ENCODE measurements at places on chromosomes 7 and 10.

DNA sequence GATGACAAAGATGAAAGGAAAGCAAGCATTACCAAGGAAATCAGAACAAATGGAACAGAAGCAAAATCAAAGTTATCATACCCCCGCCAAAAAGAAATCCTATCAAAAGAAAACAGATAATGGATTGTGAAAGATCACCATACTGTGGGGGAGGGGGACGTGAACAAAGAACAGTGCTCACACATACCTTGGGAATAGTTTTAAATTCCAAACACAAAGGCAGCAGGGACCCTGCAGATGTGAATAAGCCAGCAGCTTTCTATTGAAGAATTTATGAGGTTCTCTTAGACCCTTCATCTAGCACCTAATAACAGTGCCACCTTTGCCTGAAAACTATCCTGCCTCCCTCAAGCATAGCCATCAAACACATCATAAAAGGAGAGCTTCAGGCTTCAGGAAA lies 94.0 kb downstream of the AKR1D1 start:
- no peak for DNase-seq

- no peak for DNase-seq
These were observed 8.4 kb downstream of the ARHGAP21 start for GRCh38 chr10:24715246-24715769.

- DNase-seq, result no peak
These were observed 80.9 kb downstream of the FRMPD2 start for GRCh38 chr10:48193556-48193955.

DNA sequence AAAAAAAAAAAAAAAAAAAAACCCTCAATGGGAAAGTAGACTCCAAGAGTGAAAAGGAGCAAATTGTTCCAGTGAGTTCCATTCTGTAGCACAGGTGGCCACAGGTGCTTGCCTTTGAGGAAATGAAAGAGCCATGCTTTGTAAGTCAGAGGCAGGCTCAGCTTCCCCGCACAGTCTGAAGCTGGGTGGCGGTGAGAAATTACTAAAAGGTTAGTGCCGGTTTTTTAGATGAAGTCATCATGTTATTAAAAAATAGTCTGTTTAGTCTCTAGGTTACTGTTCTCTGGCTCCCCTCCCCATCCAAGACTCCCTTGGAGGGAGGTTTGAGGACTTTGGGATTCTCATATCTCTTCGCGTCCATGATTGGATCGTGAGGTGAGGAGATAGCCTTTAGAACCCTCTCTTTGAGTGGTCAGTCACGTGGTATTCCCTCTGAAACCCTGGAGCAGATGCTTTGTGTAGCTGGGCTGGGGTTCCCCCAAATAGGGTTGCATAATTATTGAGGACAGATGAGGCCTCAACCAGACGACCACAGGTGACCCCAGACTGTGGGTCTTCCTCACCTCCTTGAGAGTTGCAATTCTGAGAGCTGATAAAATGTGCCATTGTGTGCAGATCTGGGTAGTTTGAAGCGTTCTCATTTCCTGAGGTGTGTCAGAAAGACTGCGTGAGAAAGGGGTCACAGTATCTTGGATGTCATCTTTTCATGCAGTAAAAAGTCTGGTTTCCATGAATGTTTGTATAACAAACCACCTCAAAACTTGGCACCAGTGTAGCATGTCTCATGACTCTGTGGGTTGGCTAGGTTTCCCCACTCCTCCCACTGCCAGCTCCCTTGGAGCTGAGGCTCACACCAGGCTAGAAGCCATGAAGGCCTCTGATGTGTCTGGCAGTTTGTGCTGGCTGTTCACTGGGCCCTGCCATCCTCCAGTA lies 27.1 kb downstream of the OGDH start:
- DNase-seq, result peak; percentile 77

- DNase-seq, result no peak
These were observed 224.4 kb upstream of the GALNT17 start for GRCh38 chr7:70907259-70908247.

GRCh38 chr7:3272691-3273141 lies 28.3 kb upstream of the SDK1 start:
- DNase-seq, result no peak

- DNase-seq, result no peak
These were observed 980.1 kb downstream of the KCNMA1 start for GRCh38 chr10:76657337-76658012.

DNA sequence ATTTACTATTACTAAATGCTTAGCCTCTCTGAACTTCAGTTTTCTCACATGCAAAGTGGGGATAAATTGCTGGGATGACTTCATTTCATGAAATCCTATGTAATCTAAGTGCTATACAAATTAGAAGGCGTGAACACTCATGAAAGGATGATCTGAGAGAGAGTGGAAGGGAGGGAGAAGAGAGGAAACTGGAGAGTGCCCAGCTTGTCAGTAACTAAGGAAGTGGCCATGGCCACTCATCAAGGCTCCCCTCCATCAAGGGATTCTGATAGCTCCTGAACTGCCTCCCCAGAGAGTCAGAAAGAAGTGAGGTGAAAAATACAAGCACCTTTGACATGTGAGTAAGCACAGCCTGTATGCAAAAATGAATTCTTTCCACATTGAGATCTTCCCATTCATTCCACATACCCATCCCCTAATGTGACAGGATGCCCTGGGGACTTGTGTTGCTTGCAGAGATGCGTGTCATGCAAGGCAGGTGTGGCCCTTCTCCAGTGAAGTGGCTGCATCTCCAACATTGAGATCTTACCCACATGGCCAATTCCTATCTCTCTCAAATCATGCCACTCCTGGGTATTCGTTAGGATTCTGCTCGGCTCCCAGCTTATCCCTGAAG lies 76.5 kb upstream of the ITPRID1 start:
- DNase-seq, result no peak

DNA sequence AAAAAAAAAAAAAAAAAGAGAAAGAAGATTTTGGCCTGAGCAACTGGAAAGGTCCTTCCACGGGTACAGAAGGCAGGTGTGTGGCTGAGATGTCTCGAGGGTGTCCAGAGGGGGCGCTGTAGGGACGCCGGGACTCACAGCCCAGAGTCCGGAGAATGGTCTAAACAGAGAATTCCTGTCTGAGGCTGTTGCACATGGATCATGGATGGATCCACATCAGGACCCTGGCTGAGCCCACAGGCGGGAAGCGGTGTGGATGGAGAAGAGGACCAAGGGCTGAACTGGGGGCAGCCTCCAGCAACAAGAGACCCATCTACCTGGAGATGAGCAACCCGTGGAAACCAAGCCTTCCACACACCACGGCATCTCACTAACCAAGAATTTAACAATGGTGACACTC lies 55.0 kb downstream of the PKD1L1 start:
- DNase-seq, result no peak

DNA sequence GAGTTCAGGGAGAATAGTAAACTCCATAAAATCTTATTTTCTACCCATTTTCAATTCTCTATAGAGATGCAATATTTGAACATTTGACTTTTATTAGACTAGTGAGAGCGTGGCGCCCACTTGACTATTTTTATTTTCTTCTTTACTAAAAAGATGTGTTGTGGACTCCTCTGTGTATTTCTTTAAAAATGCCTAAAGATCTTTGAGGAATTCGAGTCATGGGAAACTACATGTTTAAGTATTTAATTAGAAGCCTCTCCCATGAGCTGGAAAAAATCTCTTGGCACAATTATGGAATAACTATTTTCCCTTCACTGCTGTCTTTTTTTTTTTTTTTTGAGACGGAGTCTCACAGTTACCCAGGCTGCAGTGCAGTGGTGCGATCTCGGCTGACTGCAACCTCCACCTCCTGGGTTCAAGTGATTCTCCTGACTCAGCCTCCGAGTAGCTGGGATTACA lies 124.2 kb downstream of the ARHGAP12 start:
- no peak for DNase-seq

GRCh38 chr7:1055491-1055955 lies 11.2 kb downstream of the GPR146 start:
- DNase-seq, result no peak

DNA sequence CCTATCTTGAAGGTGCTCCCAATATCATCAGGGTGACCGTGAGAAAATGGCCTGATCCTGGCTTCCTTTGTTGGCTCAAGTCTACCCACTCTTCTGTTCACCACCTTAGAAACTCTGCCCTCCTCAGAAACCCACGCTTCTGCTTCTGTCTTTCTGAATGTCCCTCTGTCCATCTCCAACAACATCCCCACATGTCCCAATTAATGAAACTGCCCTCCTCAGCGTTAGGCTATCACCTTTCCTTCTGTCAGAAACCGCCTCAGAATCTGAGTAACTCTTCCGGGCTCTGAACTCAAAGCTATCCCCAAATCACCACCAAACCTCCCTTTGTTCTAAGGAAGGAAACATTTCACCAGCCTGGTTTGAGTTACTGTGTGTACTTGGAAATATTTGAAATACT lies 315.8 kb upstream of the ZNF32 start:
- DNase-seq, result no peak

- no peak for DNase-seq
These were observed 1.3 kb downstream of the OGDHL start for GRCh38 chr10:49760789-49761188.

DNA sequence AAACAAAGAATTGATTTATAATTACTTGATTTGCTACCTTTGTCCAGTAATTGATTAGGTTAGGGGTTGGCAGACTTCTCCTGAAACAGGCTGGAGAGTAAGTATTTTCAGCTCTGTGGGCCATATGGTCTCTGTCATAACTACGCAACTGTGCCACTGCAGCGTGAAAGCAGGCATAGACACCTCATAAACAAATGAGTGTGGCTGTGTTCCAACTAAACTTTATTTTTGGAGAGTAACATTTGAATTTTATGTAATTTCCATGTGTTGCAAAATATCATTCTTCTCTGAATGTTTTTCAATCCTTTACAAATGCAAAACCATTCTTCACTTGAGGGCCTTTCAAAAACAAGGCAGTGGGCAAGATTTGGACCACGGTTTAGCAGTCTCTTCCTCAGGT lies 76.9 kb downstream of the GALNT17 start:
- no peak for DNase-seq

DNA sequence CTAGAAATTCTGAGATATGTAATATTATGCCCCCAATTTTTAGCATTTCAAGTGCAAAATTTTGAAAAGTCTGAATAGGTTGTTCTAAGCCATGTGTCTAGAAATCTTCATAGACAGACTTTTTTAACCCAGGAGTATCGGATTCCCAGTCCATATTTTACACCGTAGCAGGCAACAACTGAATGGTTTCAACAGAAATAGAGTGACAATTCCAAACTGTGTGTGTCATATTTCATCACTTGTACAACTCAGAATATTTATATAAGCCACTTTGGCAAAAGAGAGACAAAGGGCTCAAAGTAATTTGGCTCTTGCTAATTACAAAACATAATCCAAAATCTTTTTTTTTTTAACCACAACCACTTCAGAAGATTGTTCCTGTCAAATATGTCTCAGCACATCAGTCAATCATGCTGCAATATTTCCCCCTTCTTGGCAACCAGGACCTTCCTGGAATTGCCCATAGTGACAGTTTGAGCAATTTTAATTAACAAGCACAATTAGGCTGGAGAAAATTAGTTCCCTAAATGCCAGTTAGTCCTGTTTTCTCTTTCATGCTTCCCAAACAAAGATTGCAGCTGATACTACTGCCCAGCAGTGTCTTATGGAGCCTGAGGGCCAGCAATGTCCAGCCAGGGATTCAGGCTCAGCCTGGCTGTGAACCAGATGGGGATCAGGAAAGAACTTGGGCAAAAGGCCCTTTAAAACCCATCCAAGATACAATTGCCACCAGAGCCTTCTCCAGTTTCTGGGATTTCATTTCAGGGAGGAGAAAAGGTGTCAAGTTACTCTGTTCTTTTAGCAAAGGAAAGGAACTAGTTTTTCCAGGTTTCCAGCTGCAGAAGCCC lies 533.3 kb upstream of the GHITM start:
- DNase-seq, result no peak

DNA sequence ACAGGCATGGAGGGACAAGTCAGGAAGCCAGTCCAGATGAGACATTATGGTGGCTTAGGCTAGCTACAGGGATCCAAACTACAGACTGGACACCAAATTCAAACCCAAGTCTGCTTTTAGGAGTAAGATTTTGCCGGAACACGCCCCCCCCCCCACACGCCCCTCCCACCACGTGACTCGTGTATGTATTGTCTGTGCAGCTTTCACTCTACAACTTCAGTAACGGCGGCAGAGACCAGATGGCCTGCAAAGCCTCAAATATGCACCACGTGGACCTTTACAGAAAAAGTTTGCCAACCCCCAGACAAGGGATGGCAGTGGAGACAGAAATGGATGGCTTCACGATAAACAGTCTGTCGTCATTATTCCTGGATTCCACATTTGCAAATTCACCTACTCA lies 14.5 kb downstream of the HIPK2 start:
- no peak for DNase-seq

GRCh38 chr10:51770709-51771108 lies 71.3 kb upstream of the CSTF2T start:
- no peak for DNase-seq

- peak; percentile 39 for DNase-seq
These were observed 123.3 kb downstream of the AOAH start for GRCh38 chr7:36600869-36601530.

DNA sequence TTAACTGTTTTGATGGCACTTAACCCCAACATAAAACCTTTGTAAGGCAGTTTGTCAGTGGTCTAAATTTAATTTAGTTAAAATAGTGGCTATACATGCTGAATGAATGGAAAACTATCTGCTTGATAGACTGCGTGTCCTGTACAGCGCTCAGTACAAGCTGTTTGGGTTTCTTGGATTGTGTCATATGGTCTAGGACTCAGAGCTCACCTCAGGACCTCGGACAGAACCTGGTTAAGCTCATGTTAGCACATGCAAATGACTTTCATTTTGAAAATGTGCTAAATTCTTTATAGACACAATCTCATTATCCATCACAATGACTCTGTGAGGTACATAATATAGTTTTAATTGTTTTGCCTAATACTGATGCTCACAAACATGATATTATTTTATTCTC lies 55.7 kb upstream of the RELN start:
- DNase-seq, result no peak

- no peak for DNase-seq
These were observed 2.8 kb downstream of the TMEM120A start for GRCh38 chr7:75991531-75992082.

GRCh38 chr7:142961973-142962926 lies at the start of gene KEL:
TSS of gene KEL (minus strand) at chr7:142962363. CDS start at chr7:142962206, 157 bp downstream.
- no peak for DNase-seq

GRCh38 chr7:154584352-154585252 lies 418.3 kb downstream of the PAXIP1 start:
- DNase-seq, result no peak

DNA sequence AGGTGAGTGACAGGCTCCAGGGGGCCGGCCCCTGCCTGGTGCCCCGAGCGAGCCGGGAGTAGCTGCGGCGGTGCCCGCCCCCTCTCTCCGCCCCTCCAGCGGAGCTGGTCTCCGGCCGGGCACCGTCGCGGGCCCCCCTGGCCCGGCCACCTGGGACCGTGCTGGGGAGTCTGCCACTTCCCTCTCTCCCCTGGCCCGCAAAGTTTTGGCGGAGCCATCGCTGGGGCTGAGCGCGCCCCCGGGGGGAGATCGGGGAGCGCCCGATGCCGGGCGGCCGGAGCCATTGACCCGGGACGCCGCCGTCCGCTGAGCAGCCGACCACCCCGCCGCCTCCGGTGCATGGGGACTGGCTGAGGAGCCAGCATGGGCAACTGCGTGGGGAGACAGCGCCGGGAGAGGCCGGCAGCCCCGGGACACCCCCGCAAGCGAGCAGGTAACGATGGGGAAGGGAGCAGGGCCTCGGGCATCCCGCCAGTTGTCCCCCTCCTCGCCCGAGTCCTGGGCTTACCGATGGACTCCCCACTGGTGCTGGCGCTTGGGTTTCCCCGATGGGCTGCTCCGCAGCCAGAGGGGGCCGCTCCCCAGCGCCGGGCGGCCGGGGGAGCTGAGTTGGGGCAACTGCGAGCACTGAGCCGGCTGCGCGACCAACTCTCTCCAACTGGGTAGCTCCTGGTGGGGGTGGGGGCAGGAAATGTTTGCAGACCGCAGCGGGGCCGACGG lies at the start of gene UBTD1:
Gene UBTD1 (plus strand): TSS at position 84 of the 720 bp plus-strand sequence. CDS start 280 bp downstream, at position 364.
- DNase-seq, result peak; percentile 19

- no peak for DNase-seq
These were observed 52.7 kb downstream of the SCIN start for GRCh38 chr7:12623223-12623622.

Measured in stimulated activated CD4-positive, alpha-beta T cell treated with anti-CD3 and anti-CD28 coated beads, Interleukin-4, amount 100 ng/mL, for 24 hours (primary cell).